NCI-H1105 treated with DMSO at 0.1 percent for 48 hours (cell line): ENCODE measurements at places on chromosomes 11 and 22.

- no peak for DNase-seq
These were observed 1.2 kb upstream of the TIMP3 start for GRCh38 chr22:32800158-32800882.

DNA sequence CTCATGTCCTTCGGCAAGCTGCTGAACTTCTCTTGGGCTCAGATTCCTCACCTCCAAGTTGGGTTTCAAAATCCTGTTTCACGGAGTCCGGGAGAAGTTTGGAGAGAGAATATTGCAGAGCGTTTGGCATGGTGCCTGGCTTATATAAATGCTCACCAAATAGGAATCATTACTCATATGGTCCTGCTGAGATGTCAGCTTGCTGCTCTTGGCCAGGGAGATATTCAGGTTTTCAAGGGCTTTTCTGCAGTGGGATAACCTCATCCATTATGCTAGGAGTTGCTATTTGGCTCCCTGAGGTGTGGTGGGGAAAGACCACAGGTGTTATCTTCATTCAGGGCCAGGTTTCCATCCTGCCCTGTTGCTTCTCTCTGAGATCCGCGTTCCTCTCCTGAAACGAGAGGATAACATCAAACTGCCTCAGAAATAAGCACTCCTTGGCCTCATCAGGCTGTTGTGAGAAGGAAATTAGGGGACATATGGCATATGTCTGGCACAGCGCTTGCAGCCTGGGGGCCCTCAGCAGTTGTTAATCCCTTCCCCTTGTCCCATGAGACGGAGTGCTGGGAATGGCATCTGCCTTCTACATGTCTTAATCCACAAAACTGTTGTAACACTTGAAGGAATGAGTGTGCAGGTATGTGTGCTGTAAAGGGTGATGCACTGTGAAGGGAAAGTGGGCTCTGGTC lies 29.9 kb upstream of the ACER3 start:
- DNase-seq, result no peak

GRCh38 chr11:67497656-67498291 lies 7.4 kb downstream of the PITPNM1 start:
- DNase-seq, result no peak

- no peak for DNase-seq
These were observed 1014.5 kb downstream of the DLG2 start for GRCh38 chr11:84612645-84613044.

- DNase-seq, result no peak
These were observed 6.4 kb downstream of the TP53I11 start for GRCh38 chr11:44944181-44944852.

DNA sequence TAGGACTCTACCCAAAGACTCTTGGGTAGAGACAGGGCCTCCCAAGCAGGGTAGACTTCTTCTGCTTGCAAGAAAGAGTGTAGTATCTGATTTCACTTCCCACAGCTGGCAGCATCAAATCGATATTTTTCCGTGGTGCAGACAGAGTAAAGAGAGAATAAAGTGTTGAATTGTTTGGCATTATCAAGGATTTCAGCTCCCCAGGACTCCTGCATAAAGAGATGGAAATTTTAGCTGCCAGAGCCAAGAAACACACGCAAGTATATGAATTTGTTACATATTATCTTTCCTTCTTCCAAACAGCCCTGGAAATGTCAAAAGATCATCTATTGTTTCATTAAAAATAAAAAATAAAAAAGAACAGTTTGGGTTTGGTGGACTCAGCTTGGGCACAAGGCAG lies 136.8 kb downstream of the PKNOX2 start:
- no peak for DNase-seq

- no peak for DNase-seq
These were observed 10.5 kb upstream of the YAP1 start for GRCh38 chr11:102099755-102100154.

GRCh38 chr11:35274909-35275785 lies 136.2 kb downstream of the CD44 start:
- DNase-seq, result peak; percentile 74

- no peak for DNase-seq
These were observed 1326.6 kb downstream of the TBC1D22A start for GRCh38 chr22:48088926-48089536.

DNA sequence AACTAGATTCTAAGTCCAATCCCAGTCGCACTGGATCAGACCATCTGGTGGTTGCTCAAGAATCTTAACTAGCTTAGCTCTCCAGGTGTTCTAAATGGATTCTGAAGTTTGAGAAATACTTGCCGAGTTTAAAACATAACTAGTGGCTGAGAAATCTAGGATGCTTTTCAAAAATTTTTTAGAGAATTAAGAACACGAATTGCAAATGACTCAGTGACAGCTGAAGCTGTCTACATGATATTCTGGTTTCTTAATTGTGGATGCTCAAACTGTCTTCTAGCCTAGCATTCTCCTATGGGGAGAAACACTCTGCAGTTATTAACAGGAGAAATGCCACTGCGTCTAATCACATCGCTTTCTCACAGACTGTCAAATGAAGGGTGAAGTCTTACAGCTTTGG lies 20.2 kb upstream of the TP53AIP1 start:
- DNase-seq, result no peak

DNA sequence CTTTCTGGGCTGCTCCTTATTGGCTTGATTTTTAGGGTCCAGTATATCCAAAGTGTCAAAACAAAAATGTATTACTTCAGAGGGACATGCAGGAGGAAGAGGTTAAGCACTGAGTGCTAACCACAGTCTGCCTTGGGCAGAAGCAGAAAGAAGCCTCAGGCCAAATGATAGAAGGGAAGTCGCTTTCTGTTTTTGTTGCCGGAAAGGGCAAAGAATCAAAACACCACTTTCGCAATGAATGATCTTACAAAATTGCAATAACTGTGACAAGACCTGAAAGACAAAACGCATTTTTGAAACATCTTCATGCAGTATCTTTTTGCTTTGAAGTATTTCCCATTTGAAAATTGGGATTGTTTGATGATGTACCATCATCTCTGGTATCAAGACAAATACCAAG lies 70.1 kb upstream of the PICALM start:
- no peak for DNase-seq

DNA sequence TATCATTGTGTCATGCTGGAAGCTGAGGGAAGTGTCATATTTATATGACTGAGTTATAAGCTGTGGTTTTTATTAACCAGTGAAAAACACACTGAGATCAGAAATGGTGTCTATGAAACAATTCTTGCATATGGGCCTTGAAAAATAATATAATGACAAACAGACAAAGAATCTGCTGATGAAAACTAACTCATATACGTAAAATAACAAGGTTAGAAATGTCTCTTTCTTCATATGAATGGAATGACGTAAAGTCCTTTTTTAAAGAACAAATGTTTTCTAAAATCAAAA lies 48.8 kb upstream of the PHF21B start:
- no peak for DNase-seq

GRCh38 chr22:38067028-38067415 lies 9.8 kb downstream of the PICK1 start:
- no peak for DNase-seq

GRCh38 chr11:107566569-107566968 lies 1.0 kb upstream of the ALKBH8 start:
- DNase-seq, result no peak

GRCh38 chr11:83120327-83120726 lies 36.6 kb upstream of the PCF11 start:
- DNase-seq, result no peak

DNA sequence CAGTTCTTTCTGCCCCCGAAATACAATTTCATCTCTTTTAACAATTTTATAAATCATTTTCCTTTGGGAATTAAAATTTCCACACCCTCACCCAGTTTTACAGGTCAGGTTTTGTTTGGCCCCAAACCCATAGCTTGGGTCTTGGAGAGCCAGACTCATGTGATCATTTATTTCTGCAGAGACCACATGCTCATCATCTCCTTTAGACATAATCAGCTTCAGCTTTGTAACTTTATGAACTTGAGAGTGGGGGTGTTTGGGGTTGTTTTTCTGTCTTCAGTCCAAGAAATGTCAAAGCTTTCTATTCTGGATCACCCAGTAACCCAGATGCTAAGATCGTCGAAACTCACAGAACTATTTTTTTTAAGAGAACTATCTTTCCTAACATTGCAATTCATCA lies 70.9 kb downstream of the DBX1 start:
- no peak for DNase-seq

GRCh38 chr11:34439610-34440198 lies 970 bp downstream of the CAT start:
- DNase-seq, result peak; percentile 15

DNA sequence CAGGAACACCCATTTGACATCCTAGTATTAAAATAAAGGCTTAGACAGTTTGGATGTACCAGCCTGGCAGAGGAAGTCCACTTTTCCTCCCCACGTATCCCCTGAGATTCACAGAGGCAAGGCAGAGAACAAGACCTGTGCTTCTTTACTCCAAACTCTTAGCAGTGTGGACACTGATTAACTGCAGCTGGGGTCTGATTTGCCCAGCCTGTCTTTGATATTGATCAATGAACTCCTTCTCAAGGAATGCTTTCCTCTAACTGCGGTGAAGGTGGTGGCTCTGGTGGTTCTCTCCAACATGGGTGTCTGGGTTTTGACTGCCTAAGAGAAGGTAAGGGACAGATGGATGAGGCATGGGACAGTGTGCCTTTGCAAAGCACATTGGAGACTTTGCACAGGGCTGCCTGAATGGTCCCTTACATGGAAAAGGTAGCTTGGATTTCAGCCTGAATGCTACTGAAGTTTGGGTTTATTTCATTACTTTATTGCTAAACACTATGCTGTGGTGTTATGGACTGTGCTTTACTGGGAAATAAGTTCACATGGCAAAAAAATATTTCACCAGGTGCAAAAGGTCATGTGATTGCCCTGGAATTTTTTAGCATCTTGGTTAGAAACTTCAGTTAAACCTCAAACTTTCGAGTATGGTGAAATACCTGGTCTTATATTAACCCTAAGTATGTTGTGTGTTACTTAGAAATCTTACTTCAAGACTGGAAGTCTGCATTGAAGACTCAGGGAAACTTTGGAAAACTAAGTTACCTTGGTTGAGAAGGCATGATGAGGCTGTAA lies 1.8 kb downstream of the GAS2 start:
- DNase-seq, result no peak

DNA sequence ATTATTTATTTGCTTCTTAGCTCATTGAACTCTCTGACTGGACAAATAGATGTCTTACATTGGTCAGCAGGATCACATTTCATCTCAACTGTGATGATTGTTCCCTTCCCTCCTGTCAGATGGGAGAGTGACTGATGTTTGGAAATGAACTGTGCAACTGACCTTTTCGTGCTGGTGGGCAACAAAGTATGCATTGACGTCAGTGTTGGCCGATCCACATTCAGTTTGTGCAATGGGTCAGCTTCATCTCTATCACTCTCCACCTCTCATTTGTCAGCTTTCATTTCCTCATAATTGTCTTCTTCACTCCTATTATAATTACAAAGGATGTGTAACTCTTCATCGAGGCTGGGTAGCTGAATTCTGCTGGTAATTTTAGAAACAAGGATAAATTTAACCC lies 71.3 kb downstream of the PPP2R1B start:
- DNase-seq, result no peak

DNA sequence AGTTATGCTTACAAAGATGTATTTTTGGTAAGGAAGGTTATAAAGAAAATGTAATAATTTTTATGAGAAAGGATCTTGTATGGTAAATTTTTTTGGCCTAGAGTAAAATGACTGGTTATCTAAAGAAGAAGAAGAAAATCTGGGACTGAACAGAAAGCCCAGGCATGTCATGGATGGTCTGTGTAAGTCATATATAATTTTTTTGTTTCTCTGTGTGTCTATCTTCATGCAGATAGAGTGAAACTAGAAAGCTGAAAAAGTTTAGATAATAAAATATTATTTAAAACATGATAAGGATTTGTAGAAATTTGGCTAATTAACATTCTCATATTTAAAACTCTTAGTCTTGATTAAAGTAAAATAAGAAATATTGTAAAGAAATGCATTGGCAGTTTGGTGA lies 27.6 kb upstream of the MPEG1 start:
- no peak for DNase-seq

GRCh38 chr22:28012832-28013460 lies 93.9 kb upstream of the PITPNB start:
- DNase-seq, result no peak

DNA sequence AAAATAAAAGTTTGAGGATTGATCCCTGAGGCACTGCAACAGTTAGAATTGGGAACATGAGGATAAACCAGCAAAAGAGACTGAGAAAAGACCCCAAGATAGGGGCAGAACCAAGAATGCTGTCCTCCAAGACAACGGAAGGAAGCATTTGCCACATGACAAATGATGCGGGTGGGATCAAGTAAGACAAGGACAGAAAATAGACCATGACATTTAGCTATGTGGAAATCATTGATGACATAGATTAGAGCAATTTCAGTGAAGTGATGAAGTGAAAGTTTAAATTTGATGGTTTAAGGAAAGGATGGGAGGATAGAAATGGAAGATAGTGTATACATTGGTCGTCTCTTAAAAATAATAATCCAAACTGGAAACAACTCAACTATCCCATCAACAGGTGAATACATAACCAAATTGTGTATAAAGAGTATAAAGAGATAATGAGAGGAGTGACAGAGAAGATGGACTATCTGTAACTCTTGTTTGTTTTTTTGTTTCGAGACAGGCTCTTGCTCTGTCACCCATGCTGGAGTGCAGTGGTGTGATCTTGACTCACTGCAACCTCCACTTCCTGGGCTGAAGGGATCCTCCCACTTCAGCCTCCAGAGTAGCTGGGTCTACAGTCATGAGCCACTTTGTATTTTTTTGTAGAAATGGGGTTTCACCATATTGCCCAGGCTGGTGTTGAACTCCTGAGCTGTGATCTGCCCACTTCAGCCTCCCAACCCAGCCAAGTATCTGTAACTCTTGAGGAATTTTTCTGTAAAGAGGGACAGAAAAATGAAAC lies 48.7 kb upstream of the FDX1 start:
- DNase-seq, result no peak

GRCh38 chr11:12026331-12027211 lies 18.1 kb upstream of the DKK3 start:
- no peak for DNase-seq

DNA sequence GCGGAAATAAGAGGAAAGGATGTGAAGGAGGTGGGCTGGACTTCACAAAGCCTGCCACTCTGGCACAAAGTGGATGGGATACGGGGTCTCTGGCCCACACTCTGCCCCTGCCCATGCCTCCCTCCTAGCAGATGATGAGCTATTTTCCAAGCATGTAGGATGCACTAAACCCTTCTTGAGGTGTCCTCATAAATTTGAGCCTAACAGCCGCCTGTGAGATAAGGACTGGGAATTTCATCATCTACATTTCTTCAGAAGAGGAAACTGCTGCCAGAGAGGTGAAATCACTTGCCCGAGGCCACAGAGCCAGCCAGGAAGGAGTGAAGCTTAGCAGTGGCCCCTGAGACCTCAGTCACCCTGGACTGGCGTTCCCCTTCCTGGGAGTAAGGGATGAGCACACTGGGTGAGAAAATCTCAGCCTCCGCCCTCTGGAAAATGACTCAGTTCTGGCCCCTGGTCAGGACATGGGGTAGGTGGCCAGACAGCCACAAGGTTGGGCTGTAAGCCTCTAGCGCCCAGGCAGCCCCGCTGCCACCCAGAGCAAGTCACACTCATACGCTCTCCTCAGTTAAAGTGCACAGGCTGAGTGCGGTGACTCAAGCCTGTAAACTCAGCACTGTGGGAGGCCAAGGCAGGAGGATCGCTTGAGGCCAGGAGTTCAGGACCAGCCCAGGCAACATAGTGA lies 27.9 kb downstream of the MB start:
- DNase-seq, result no peak

- DNase-seq, result no peak
These were observed 19.4 kb upstream of the IL17RA start for GRCh38 chr22:17065433-17065832.

GRCh38 chr22:32650553-32651345 lies 150.8 kb upstream of the TIMP3 start:
- DNase-seq, result no peak
